ENCODE measurements at places on chromosomes 16 and 17.

DNA sequence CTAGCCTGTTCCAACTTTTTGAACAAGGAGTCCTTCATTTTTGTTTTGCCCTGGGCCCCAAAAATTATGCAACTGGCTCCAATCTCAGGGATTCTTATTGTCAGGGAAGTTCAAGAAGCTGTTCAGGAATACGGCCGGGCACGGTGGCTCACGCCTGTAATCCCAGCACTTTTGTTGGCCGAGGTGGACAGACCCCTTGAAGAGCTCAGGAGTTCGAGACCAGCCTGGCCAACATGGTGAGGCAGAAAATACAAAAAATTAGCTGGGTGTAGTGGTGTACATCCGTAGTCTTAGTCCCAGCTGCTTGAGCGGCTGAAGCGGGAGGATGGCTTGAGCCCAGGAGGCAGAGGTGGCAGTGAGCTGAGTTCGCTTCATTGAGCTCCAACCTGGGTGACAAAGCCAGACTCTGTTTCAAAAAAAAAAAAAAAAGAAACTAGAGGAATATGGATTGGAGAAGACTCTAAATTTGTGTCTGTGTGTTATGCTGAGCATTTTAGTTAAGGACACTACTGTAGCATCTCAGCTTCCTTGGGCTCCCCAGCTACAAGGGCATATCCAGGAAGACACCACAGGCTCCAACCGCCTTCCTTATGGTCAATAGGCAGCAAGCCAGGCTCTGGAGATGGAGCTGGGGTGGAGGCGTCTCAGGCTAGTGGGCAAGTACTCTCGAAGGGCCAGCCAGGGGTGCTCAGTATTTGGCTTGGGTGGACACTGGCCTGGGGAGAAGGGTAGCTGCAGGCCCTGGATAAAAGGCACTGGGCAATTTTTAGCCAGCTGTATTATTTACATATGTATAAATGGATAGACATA lies 56.8 kb upstream of the CREBBP start:
- no peak for DNase-seq

DNA sequence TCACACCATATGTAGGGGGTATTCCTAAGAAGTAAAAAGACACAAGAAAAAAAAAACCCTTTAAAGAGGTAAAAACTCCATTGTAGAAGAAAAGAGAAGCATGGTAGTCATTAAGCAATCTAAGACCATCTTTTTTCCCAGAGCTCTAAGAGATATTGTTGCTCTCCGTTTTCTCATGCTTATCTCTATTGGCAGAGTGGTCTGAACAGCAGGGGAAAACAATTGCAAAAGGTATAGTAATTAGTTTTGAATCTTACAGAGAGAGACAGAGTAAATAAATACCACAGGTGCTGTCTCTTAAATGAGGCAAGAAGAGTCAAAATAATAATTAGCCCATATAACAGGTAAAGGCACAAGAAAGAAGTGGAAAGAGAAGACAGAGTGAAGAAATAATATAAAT lies 821.4 kb upstream of the CA10 start:
- DNase-seq = no peak

DNA sequence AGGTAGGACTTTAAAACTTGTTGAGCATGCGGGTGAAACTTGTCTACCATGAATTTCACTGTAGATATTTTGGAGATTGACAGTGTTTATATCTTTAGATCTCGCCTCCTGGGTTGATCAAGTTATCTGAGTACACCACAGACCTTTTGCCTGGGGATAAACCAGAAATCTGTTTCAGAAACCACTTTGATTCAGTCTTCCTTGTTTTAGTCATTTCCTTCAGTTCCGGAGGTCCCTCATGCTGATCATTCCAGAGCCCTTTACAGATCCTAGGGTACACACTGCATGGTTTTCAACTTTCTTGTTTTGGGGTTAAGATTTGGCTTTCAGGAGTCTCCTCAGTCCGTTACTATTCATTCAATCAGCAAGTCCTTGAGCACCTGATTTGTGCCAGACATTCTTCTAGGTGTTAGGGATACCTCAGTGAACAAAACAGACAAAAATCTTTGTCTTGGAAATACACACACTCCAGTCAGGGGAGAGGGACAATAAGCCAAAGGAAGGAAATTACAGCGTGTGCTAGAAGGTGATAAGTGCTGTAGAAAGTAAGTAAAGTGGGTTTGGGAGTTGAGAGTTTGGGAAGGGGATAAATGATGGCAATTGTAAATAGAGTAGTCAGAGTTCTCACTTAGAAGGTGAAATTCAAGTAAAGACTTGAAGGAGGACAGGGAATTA lies 12.2 kb downstream of the NOD2 start:
- DNase-seq = no peak

DNA sequence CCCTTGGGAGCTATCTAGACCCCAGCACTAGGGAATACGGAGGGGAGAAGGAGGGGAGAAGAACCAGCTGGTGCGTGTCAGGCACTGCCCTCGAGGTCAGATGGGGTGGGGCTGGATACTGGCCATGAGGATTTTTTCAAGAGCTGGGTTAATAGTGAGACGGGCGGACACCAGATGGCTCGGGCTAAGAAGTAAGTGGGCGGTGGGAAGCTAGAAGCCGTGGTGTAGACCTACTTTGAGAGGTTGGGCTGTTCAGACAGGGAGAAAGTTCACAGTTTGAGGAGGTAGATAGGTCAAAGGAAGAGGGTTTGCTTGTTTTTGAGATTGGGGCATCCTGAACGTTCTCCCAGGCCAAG lies 303.8 kb downstream of the SEC14L1 start:
- DNase-seq = peak; percentile 92

DNA sequence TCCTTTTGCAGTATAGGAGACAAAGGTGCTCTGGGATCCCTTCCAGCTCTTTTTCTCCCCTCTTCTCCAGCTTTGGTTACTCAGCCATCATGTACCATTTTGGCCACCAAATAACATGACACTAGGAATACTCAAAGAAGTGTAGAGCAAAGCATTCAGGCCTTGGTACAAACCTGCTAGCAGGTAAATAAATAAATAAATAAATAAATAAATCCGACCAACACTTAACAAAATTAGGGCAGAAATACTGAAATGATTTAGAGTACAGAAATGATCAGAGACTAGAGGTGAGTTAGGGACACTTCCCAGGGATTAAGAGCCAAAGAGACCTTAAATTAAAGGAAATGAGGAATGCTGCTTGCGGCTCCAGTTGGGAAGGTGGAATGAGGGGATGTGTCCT lies 17.7 kb upstream of the ITGB3 start:
- DNase-seq = no peak

- no peak for DNase-seq
Measured at GRCh38 chr16:4369007-4369733, 2.5 kb upstream of the VASN start.

DNA sequence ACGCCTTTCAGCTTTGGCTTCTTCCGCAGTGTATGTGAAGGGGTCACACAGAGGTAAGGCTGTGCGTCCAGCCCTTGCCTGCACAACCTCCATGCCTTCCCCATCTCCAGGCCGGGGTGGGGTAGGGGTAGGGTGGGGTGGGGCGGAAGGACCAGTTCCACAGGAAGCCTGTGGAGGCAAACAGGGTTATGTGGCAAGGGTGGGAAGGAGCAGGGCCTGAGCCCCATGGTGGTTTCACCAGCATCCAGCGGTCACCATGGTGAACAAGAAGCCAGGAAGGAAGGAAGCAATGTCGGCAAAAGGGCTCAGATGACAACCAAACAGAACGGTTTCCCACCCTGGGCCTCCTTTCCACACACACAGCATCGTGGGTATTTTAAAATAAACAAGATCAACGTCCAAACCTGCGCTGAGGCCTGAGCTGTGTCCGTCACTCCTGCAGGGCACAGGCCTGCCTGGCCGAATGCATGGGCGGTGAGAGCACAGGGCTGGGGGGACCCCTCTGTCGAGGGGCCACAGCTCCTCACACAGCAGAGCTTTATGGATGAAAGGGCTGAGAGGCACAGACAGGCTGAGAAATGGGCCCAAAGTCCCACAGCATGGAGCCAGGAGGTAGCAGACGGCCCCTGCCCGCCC lies 80.5 kb downstream of the ZNF778 start:
- no peak for DNase-seq

DNA sequence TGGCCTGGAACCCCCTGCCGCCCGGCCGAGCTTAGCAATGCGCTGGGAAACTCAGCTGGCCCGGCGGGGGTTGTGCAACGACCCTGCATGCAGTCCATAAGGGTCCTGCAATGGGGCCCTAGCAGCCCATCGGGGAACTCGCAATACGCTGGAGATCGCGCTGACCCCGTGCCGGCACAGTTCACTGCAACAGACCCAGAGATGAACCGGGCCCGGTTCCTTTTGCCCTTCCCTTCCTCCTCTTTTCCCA lies 375 bp downstream of the SLC25A11 start:
- DNase-seq = no peak

DNA sequence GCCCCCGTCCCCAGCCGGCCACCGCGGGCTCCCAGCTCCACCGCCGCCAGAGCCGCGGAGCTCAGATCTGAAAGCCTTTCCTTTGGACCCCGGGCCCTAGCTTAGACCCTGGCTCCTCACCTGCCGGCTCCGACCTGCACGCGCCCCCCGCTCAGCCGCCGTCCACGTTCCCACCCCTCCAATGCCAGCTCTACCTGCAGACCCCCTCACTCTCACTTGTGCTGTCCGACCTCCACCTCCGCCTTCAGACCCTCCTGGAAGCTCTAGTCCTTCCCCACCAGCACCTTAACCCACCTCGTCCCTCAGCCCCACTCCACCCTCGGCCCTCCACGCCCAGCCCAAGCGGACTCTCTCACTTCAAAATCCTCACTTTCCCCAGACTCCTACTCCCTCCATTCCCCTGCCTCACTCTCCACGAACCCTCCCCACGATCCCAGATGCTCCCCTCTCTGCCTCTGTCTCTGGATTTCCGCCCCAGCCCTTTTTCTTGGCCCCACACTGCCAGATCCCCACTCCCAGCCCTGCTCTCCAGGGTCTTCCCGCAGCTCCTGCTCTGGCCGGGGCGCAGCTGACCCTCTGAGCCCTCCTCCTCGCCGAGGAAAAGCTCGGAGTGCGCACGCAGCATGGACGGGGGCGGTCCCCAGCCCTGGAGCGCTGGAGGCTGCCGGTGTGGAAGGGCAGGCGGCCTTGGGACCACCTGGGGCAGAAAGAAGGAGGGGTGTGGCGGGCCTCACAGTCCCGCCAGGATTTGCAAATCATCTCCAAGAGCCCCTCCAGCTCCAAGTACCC lies at the start of gene TMEM114:
TSS of gene TMEM114 (minus strand) at position 612 of the 789 bp plus-strand sequence. CDS start 673 bp downstream, outside the sequence.
- no peak for DNase-seq

GRCh38 chr17:15657868-15658267 lies 26.2 kb downstream of the TRIM16 start:
- DNase-seq = no peak

- DNase-seq = no peak
Measured at GRCh38 chr17:57957120-57957850, 2.1 kb upstream of the CUEDC1 start.

GRCh38 chr17:73693071-73693470 lies 48.8 kb upstream of the SDK2 start:
- no peak for DNase-seq

GRCh38 chr16:49635009-49635350 lies 220.9 kb downstream of the ZNF423 start:
- DNase-seq = no peak

GRCh38 chr16:23406546-23407240 lies 46.3 kb downstream of the COG7 start:
- DNase-seq = no peak

DNA sequence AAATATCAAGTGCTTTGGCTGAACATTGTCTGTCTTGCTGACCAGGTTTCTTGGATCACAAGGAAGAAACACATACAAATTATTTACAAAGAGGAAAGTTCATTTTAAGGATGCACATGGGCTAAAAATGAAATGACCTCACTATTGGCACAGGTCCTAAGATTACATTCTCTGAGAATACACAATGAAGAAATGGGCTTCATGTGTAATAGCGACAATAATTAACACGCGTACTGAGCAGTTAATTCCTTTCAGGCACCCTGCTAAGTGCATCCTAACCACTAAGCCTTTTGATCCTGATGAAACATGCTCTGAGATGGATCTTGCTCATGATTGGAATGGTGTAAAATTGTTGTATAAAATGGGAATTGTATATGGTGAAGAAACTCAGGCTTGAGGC lies 429.0 kb downstream of the HS3ST4 start:
- DNase-seq = no peak

DNA sequence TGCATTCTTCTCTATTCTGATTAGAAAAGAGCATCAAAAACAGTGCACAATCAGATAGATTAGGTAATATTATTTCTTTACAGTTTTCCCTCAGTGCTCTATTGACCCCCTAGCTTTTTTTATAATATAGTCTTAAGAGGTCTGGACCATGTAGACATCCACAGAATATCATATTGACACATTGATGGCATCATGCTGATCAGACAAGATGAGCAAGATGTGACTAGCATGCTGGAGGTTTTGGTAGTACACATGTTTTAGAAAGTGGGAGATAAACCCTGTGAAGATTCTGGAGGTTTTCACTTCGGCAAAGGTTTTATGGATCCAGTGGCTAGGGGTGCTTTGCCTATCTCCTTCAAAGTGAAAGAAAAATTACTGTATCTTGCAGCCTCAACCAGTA lies 2.8 kb upstream of the ABCA8 start:
- DNase-seq = no peak

- no peak for DNase-seq
Measured at GRCh38 chr16:53528797-53529196, 25.8 kb upstream of the AKTIP start.

DNA sequence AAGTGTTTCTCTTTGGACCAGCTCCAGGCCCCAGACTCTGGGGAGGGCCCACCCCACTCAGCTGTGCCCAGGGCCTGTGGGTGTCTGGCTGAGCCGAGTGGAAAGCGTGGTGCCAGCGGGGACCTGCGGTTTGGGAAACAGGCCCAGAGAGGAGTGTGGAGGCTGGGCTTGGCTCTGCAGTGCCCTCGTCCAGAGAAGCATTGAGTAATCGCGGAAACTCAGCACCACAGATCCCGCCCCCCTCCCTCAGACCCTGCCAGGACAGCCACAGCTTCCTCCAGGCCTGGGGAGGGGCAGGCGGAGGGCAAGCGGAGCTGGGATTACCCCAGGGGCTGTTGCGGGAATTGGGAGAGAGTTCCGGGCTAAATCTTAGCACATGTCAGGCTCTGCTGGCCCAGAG lies 14.6 kb upstream of the PITPNA start:
- peak; percentile 92 for DNase-seq

GRCh38 chr17:333626-334396 lies 18.8 kb downstream of the RPH3AL start:
- DNase-seq = peak; percentile 54

GRCh38 chr17:64591944-64592343 lies 70.2 kb downstream of the SMURF2 start:
- DNase-seq = no peak

GRCh38 chr17:57943140-57943539 lies 12.1 kb downstream of the CUEDC1 start:
- DNase-seq = peak; percentile 56

DNA sequence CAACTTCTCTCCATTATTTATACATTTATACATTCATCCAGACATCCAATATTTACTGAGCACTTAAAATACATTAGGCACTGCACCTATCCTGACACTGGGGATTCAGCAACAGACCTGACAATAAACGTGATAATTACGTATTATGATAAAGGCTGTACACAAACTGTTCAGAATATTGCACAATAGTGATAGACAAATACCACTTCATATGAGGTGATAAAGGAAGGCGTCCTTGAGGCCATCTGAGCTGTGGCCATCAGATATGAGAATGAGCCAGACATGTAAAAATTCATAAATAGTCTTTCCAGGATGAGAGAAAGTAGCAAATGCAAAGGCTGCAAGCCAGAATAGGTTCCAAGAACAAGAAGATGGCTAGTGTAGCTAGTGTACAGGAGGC lies 8.6 kb downstream of the USP32 start:
- DNase-seq = no peak

GRCh38 chr17:17942846-17943245 lies 29.4 kb downstream of the TOM1L2 start:
- peak; percentile 44 for DNase-seq

- peak; percentile 20 for DNase-seq
Measured at GRCh38 chr17:69344939-69345338, 18.0 kb upstream of the ABCA5 start.

GRCh38 chr17:627051-627450 lies 87.6 kb downstream of the VPS53 start:
- DNase-seq = no peak
